Naive thymus-derived CD8-positive, alpha-beta T cell (primary cell): ENCODE measurements at places on chromosomes 4 and X. TPM values are rescaled to one million over a fixed set of nuclear protein-coding genes. Genes with fewer than 3 reads are reported as not detected.
A peak's percentile ranks its signal among the peaks of the same experiment; 100 is the strongest.

Gene SPANXA1
- total RNA-seq, result not detected

GRCh38 chr4:105651884-105652283, 56.6 kb downstream of the INTS12 start:
- DNase-seq, result no peak

DNA sequence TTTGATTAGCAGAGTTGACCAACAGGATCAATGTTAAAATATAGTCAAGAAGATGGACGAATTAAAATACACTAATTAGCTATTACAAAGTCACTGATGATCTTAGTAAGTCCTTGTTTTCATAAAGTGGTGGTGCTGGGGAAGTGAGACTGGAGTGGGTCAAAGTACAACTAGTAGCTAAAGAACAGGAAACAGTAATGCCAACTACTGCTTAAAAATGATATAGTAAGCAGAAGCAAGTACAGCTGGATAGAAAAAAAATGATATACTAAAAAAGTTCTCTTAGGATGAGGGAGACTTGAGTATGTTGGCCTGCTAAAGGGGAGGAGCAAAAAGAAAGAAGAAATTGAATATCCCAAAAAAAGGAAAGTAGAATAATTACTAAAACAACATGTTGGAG, 580.8 kb upstream of the FTHL17 start:
- DNase-seq, result no peak

GRCh38 chrX:134172588-134173259, 64.3 kb upstream of the CCDC160 start:
- DNase-seq, result peak; percentile 29
